Cardiac fibroblast (primary cell): ENCODE measurements at places on chromosomes 2 and 18.
A peak's percentile ranks its signal among the peaks of the same experiment; 100 is the strongest.

- no peak for DNase-seq
Measured at GRCh38 chr18:35241448-35241804, 592 bp downstream of the ZNF397 start.

- DNase-seq: no peak
Measured at GRCh38 chr18:31015715-31016434, 26.7 kb downstream of the DSC3 start.

DNA sequence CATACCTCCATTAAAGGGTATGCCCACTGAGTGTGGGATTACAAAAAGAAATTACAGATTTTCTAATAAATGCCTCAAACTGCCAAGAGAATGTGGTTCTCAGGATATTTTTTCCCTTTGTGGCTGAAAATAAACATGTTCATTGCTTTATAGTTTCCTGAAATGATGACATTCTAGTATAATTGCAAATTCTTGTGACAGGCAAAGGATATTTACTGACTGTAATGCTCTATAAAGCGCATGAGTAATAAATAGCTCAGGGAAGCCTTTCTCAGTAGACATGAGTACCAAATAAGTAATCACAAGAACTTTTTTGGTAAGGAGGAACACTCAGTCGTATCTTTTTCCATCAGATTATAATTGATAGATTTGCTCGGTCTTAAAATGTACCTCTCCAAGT is 72.3 kb downstream of the FTCDNL1 start:
- DNase-seq: no peak

- DNase-seq: peak; percentile 17
Measured at GRCh38 chr18:23077493-23078256, 57.6 kb upstream of the CABLES1 start.

GRCh38 chr2:202479090-202479489 is 103.0 kb downstream of the BMPR2 start:
- no peak for DNase-seq
